ENCODE measurements at places on chromosomes 6 and 20.

DNA sequence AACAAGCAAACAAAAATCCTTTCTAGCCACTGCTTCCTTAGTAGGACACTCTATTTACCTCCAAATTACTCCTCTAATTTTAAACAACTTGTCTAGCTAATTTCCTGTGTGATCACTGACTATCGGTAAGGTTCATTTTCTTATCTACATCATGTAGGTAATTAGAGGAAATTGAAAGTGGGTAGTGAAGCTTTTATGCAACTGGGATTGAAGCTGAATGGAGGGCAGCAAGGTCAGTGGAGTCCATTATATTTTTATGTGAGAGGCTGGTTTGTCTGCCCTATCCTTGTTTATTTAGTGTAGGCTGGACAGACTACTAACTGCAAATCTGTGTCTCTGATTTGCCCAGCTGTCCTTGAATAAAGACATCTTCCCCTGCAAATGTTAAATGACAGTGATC, 88.5 kb upstream of the SIM1 start:
- no peak for DNase-seq

GRCh38 chr6:149335924-149336608, 18.6 kb downstream of the TAB2 start:
- DNase-seq: no peak

DNA sequence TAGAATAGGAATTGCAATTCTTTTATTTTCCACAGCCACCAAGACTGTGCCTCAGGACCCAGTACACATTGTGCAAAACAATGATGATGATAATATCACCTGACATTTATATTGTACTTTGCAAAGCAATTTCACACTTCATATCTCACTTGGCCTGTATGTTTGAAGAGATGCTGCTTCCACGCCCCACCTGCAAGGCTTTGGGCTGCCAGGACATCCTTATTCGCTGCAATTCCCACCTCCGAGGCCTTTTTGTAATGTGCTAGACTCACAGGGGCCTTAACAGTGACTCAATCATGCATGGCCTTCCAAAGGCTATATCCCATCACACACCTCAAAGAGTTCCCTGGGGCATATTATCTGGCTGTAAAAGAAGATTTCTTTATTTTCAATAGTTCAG, 200.9 kb downstream of the MYLK4 start:
- DNase-seq: no peak

GRCh38 chr20:61436283-61436666, 184.2 kb downstream of the CDH4 start:
- no peak for DNase-seq

DNA sequence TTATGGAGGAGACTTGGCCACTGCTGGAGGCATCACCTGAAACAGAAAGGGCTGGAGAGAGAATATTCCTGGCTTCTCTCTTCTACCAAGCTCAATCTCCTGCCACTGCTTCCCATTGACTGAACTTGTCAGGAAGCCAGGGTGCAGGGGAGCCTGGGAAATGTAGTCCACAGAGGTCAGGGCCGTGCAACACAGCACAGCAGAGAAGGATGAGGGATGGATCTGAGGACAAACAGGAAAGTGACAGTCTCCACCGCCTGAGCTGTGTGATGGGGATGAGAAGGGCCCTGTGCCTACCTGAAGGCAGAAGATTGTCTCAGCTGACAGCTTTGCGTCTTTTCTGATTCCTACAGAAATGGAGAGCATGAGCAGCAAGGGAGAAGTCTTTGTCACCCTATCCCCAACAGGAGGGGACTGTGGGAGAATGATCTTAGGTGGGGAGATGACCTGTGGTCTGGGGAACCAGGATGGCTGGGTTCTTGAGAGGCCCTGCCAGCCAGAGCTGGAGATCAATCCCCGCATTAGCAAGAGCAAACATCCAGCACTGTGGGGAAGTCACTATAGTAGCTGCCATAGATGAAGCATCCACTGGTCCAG, 114.2 kb downstream of the SNX5 start:
- DNase-seq: no peak

DNA sequence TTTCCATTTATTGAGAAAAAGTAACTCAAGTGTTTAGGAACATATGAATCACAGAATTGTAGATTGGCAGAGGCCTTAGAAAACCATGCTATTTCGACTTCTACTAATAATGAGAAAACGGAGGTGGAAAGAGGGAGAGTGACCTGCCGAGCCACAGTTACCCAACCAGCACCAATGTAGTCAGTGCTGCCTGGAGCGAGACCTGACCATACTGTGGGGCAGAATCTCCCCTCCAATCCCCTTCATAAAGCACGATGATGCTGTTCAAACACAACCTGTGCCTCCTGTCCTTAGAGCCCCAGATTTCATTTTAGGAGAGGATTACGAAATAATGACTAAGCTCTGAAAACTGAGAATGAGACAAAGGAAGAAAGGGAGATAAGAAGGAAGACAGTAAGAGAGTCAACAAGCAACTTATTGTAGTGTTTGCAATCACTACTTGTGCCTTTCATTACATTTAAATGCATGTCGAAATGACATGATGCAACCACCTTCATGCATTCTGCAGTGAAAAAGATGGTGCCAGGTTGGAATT, 70.6 kb downstream of the ATXN1 start:
- DNase-seq: no peak

All from GM12891 (cell line).